ENCODE measurements at places on chromosomes 1 and 21. TPM values are rescaled to one million over a fixed set of nuclear protein-coding genes. Genes with fewer than 3 reads are reported as not detected.

Gene CACNA1S
- not detected for total RNA-seq

Gene PHTF1
- total RNA-seq: 29.0 TPM

DNA sequence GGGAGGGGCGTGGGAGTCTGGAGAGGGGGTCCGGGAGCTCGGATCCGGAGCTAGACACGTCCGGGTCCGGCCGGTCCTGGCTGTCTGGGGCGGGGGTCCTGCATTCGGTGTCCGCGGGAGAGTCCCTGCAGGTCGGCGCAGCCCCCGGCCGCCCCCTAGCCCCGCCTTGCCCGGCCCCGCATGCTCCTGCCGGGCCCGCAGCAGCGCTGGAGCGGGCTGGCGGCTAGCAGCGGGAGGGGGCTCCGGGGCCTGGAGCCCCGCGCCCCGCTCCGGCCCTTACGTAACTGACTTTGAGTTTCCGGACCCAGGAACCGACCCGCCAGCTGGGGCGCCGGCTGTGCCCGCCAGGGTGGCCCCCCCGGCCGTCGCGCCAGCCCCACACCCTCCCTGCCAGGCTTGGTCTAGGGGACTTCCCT is 26.9 kb upstream of the EPB41 start:
- DNase-seq: peak; percentile 76

DNA sequence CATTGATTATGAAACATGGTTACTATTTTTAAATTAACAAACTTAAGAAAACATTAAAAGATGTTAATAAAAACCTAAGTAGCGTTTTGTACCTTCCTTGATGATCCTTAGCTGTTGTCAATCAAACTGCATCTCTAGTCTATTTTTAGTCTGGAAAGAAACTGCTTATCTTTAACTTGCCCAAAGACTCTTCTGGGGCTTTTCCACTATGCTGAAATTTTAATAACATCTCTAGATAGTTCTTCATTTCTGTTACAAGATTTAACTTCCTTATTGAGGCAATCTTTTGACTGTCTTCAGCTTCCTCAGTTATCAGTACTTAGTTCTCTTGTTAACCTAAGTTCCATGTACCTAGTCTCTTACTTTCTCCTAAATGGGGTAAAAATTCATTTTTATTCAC is 135.9 kb upstream of the HMCN1 start:
- DNase-seq: no peak

GRCh38 chr1:100622506-100622905 is 84.6 kb downstream of the GPR88 start:
- DNase-seq: no peak

DNA sequence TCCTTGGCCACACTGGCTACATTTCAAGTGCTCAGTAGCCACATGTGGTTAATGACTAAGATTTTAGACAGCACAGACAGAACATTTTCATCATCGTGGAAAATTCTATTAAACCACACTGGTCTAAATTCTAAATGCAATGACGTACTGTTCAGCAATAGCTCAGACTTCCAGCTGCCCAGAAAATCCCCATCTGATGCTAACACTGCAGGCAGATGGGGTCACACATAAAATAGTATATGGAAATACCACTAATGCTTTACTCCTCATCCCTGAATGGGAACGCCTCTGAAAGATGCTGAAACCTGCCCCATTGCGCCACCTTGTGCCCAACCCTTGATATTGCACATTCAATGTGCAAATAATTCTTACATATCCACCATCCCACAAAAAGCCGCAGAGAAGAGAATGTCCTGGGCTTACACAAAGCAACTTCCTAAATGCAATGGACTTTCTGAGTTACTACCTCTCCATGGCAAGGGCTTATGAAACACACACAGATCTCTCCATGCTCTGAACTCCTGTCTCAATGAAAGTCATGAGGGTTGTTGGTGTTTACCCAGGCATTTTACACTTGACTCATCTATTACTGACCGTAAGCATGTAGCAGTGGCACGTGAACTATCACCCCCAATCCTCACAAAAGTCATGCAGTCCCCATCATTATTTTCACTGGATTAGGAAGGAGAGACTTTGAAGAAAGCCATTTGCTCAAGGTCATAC is 20.3 kb upstream of the SLC5A9 start:
- no peak for DNase-seq

DNA sequence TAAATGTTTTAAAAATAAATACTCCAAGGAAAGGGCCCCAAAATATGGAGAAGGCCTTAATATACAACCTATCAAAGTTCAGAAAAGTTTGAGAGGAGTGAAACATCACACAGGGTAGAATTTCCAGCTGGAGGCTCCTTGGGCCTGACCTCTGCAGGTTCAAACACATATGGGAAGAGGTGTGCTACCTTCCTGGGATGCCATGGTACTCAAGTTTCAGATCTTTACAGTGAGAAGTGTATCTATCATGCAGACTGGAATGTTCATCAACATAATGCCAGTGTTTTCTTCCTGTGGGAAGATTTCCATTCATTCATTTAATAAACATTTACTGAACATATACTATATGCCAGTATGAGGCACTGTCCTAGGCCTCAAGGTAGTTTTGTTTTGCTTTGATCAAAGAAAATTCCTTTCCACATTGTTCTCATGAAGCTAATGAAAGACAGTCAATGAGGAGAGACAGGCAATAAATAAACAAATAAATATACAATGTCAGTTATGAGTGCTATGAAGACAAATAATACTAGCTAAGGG is 14.6 kb upstream of the ADAR start:
- no peak for DNase-seq

Gene DPH5
- 28.9 TPM for total RNA-seq

DNA sequence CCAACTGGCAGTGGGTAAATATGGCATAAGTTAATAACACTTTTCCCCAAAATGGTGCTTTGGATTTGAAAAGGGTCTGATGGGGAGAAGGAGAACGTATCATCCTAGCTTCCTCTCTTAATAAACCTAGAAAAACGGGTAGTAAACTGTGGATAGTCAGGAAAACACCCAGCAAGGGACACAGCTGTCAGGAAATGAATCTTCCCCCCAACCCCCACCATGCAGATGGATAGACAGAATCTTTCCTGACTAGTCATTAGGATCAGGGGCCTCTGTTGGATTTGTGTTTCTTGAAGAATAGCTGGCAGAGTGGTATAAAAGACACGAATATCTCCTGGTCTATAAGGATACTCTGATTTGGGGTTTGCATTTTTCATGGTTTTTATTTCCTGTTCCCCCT is 22.5 kb upstream of the LAX1 start:
- DNase-seq: no peak

- DNase-seq: no peak
Observed at GRCh38 chr1:51643362-51643761, 26.5 kb downstream of the OSBPL9 start.

DNA sequence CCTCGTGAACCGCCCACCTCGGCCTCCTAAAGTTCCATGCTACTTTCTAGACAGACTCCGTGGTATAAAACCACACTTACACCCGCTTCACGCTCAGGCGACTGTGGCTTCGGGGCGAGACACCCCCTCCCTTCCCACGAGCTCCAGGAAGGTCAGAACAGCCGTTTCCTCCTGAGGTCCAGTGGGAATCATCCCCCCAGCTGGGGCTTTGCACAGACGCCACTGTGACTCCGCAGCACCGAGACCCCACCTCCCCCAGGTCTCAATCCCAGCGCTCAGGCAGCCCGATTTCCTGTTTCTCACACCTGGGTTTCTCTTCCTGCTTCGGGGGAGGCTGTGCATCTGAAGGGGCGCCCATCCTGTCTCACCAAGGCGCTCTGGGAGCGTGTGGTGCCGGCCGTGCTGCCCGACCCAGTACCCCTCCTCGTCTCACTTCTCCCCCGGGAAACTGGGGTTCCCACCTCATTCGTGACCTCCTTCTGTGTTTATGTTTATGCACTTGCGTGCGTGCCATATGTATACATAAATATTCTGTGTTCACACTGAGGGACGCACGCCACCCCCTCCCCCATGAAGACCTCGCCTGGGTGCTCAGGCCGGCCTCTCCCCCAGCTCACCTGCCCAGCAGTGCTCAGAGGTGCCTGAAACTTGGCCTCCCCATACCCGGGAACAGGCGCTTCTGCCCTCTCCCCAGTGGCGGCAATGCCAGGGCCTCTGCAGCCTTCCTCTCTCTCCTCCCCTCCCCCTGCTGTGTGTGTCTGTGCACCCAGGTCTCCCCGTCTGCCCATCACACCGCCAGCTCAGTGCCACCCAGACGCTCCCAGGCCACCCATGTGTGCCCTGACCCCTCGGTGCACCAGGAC is 14.6 kb downstream of the SLC35E2B start:
- peak; percentile 69 for DNase-seq

- no peak for DNase-seq
Observed at GRCh38 chr1:186513526-186513925, 52.6 kb upstream of the PDC start.

Gene GTF2B
- 43.1 TPM for total RNA-seq

GRCh38 chr1:209542585-209542984 is 40.9 kb upstream of the CAMK1G start:
- DNase-seq: no peak

DNA sequence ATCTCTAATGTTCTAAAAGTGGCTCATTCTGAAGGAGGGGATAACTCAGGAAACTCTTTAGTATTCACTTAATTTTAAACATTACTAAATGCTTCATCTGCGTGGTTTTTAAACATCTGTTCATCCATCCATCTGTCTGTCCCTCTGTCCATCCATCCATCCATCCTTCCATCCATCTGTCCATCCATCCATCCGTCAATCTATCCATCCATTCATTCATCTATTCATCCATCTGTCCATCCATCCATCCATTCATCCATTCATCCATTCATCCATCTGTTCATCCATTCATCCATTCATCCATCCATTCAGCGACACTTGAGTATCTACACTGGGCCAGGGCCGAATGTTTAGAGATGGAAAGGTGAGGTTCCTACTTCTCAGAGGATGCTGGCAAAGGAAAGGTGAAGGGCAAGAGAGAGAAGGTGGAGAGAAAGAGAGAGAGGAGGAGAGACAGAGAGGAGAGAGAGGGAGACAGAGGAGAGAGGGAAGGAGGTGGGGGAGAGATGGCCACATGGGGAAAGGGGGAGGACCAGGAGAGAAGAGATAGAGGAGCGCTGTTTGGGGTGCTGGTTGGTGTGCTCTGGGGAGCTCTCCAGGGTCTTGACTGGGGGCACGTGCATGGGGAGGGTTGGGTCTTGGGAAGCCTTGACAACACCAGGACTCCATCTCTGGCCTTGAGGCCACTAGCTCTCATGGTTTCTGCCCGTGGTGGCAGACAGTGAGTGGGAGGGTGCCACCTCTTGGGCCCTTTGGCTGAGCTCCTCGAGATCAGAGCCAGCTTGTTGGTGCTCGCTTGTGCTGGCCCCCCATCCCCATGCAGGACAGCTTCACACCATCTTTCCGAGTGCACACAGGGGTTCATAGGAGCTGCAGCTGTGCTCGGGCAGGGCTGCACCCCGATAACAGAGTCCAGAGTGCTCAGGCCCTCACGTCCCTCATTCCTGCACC is 45.6 kb downstream of the ABCG1 start:
- DNase-seq: no peak

- DNase-seq: no peak
Observed at GRCh38 chr1:37919277-37919676, 27.6 kb downstream of the INPP5B start.

- no peak for DNase-seq
Observed at GRCh38 chr1:181114574-181115367, 26.3 kb downstream of the IER5 start.

DNA sequence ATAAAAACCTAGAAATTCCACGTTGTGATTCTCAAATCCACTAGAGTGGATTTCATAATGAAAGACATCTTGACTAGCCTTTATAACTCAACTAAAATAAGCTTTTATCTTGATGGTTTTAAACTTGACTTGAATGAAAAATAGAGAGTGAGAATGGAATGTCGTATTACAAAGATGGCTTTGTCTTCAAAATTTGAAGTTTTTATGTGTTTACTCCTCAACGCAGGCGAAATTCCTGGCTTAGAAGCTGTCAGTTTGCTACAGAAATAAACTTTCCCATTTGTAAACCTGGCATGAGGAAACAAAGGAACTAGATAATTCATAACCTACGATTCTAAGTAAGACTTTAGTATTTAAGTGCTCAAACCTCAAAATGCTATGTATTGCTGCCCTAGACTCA is 90.0 kb upstream of the KRTAP19-8 start:
- DNase-seq: no peak

Gene CELA2A
- total RNA-seq: not detected

- DNase-seq: no peak
Observed at GRCh38 chr1:227174164-227174563, 144.1 kb downstream of the CDC42BPA start.

Gene SLC9C2
- not detected for total RNA-seq

Gene DYNLT5
- not detected for total RNA-seq

DNA sequence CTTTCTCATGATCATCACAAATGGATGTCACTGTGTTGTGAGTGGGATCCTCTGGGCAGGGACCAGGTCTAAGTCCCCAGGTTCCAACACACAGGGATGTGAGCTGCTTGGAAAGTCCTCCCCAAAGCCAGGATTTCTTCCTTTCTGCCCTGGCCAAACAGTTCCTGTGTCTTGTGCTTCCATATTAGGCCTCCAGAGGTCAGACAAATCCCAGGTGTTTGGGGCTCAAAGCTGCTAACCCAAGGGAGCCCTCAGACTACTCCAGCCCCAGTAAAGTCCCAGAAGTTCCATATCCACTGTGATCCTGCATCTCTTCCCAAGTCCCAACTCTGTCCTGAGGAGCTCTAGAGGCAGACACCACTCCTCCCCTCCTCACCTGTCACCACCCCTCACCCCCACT is 27.7 kb upstream of the MAGOH start:
- DNase-seq: peak; percentile 32

DNA sequence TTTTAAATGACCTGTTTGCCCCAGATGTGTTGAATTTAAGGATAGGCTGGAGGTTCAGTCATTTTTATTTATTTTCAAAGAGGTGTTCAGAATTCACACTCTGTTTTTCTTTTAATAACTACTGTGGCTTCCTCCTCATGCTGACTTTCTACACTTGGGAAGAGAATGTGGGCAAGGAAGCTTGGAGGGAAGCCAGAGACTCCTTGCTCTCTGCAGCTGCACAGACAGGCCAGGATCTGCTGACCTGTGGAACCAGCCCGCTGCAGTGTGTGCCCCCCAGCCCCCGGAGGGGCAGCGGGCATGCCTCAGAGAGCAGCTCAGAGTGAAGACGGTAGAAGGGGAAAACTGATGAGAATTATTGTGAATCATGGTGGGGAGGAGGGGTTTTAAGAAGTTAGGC is 16.9 kb downstream of the MGST3 start:
- DNase-seq: no peak

DNA sequence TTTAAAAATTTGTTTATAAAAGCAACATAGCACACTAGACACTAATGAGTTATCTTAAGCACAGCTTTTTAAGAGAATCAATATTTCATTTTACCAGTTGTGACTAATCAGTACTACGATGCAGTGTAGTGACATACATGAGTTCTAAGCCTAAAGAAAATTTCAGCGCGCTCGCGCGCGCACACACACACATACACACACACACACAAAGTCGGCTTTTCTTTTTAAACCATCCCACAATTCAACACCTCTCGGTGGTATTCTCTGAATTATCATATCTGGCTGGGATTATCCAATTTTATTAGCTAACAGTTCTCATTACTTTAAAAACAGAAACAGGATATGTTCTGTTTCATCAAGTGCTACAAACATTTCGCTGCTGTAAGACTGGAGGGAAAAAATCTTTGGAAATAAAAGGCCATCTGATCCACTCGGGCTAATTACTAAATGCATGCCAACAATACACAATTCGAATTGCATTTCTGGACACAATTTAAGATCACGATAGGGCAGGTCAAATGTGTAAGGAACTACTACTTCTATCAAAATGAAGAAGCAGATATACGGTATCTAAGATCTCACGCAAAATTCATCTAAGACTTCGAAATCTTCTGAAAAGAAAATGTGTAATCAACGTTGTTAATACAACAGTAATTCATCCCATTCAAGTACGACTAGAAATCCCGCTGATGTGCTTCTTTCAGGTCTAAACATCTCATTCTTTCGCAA is 1.2 kb downstream of the TUT4 start:
- DNase-seq: no peak

Gene ZBTB8A
- total RNA-seq: 0.26 TPM
